DND-41 (cell line): ENCODE measurements at places on chromosomes 13 and 19.

- DNase-seq, result no peak
Measured at GRCh38 chr19:15379999-15380647, 536 bp upstream of the AKAP8 start.

GRCh38 chr13:64938660-64939059 is 2291.5 kb downstream of the PCDH9 start:
- no peak for DNase-seq

GRCh38 chr13:71830736-71831135 is 36.3 kb downstream of the DACH1 start:
- no peak for DNase-seq

GRCh38 chr19:46659151-46660007 is 1.6 kb downstream of the DACT3 start:
- no peak for DNase-seq

DNA sequence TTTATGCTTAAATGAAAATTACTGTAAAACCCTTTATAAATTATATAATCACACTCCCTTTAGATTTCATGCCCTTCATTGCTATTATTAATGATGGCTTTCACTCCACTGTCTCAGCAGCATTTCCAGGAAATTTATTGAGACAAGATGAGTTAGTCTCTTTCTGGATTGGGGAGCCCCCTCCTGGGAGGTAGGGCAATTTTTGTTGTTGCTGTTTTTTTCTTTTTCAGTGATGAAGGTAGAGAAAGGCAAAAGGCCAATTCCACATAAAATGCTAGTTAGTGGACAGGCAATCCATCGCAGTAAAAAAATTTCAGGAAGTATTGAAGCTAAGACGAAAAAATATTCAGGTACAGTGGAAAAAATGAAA is 80.2 kb downstream of the TEX26 start:
- no peak for DNase-seq

DNA sequence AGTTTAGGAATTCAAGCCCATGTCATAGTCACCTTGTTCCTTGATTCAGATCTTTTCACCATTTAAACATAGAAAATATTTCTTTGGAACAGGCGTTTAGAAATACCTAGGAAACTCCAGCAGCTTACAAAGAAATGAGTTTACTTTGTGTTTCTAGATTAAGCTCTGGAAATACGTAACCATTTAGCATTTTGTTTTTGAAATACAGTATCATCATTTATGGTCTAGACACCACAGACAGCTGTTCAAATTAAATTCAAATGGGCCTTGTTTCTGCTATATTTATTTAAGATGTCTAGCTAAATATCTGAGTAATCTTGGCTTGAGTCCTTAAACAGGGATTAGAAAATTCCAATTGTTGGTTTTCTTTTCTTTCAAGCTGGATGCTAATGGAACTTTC is 228.5 kb downstream of the NDFIP2 start:
- no peak for DNase-seq

DNA sequence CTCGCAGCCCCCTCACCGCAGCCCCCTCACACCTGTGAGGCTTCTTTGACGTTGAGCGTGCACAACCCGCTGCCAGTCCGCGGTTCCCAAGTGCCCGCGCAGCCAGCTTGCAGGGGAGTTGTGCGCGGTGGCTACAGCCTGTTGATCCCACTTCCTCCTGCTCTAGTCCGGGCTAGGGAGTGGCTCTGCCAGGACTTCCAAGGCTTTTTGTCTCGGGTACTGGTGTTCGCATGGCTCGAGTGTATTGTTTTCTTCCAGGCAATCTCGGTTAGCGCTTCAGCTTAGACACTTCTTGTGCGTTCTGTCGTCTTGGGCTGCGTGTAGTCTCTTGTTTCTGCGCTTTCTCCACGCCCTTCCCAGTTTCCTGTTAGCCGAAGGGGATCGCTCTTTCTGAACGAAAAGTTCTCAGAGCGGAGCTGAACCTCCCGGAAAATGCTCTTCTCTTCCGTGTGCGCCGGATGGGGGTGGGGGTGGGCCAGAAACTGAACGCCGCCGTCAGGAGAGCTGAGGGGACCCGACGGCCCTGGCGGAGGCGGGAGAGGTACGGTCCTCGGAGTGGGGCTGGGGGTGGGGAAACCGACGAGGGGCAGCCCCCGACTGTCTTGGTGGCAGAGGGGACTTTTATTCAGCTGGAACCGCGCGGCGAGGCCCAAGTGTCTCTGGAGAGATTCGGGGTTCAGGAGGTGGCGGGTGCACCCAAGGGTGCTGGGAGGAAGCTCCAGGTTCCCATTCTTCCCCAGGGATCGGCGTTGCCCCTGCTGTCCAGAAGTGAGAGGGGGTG is 697 bp upstream of the DGKH start:
- DNase-seq, result peak; percentile 45

DNA sequence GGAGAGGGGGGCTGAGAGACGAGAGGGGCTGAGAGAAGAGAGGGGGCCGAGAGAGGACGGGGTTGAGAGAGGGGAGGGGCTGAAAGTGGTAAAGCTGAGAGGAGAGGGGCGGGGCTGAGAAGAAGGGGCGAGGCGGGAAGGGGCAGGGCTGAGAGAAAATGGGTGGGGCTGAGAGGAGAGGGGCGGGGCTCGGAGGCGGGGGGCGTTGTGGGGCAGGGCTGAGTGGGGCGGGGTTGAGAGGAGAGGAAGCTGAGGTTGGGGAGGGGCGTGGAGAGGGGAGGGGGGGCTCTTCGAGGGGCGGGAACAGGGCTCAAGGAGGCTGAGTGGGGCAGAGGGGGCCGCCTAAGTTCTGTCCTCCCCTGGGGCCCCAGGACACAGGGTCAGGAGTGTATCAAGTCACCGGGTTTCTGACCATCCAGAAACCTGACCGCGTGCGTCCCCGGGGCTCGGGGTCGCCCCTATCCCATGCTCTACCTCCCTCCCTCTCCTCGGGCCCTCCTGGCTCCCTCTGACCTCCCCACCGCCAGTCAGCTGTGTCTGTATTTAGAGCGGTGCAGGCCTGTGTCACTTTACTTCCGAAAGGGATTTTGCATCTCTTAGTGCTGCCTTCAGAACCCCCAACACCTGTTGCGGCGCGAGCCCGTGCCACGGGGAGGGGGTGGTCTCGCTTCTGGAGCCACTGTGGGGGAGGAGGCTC is 38.6 kb upstream of the SEMA6B start:
- peak; percentile 75 for DNase-seq

GRCh38 chr13:23651887-23652286 is 81.7 kb downstream of the TNFRSF19 start:
- no peak for DNase-seq

DNA sequence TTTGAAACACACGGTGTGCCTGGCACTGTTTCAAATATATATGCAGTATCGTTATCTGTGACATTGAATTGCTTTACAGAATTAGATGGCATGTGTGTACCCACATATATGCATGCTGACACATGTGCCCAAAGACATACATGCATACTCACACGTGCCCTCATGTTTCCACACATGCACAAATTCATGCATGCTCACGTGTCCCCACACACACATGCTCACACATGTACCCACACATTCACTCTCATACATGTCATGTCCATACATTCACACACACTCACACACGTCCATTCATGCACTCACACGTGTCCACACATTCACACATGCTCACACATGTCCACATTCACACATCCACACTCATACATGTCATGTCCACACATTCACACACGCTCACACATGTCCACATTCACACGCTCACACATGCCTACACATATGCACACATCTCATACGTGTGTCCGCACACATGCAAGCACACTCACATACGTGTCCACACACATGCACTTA is 17.9 kb upstream of the C13orf46 start:
- no peak for DNase-seq

GRCh38 chr19:18910010-18910409 is 9.2 kb downstream of the COPE start:
- no peak for DNase-seq

DNA sequence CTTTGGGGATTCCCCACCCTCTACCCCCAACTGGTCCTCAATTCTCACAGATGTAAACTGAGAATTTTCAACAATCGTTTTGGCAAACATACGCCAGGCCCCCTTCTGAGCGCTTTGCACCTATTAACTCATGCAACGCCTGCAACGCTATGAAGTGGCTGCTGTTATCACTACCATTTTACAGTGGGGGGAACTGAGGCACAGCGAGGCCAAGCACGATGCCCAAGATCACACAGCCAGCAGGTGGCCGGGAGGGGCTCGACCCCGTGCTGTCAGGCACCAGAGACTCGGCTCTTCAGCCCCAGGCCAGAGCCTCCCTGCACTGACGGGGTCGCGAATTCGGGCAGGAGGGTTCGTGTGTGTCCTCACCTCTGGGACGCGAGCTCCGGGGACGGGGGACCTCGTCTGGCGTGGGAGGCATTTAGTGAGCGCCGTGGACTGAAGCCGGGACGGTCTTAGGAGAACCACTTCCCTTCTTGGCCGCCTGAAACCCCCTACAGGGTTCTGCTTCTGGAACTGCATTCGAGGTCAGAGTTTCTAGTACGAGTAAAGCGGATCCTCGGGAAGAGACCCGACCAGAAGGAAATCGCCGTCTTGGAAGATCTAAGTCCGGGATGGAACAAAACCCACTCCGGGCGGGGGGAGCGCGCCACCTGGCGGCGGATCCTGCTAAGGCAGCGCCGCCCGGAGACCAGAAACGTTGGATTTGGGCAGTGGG is 21.0 kb downstream of the ZNF114 start:
- peak; percentile 51 for DNase-seq

GRCh38 chr13:69069554-69070133 is 1038.0 kb upstream of the ATXN8OS start:
- no peak for DNase-seq

DNA sequence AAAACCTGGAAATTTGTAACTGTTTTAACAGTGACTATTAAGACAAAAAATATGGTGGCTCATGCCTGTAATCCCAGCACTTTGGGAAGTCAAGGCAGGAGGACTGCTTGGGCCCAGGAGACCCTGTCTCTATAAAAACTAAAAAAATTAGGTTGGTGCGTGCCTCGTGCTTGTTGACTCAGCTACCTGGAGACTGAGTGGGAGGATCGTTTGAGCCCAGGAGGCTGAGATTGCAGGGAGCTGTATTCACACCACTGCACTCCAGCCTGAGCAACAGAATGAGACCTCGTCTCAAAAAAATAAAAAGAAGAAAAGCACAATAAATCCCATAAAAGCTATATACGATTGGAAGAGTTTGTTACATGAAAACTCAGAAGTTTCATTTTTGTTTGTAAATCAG is 23.7 kb downstream of the KLF5 start:
- DNase-seq, result no peak

GRCh38 chr19:35793381-35794165 is 18.2 kb downstream of the ARHGAP33 start:
- no peak for DNase-seq

DNA sequence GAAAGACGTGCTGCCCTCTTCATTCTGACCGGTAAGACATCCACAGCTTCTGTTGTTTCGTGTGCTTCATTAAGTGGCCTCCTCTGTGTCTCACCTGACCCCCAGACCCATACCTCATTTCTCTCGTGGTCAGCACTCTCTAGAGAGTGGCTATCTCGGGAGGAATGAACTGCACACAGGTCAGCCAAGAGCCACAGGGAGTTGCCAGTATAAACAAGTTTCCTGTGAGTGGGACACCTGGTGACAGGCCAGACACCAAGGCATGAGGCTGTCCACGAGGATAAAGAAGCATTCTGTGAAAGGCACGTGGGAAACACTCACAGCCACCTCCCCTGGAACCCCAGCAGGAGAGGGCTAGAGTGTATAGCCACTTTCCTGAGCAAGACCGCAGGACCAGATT is 115.8 kb downstream of the NUFIP1 start:
- DNase-seq, result no peak

- DNase-seq, result no peak
Measured at GRCh38 chr13:60318186-60318585, 78.8 kb upstream of the TDRD3 start.

GRCh38 chr13:28147495-28147894 is 9.2 kb downstream of the PAN3 start:
- no peak for DNase-seq

- peak; percentile 68 for DNase-seq
Measured at GRCh38 chr13:31160857-31161556, 697 bp downstream of the HSPH1 start.

DNA sequence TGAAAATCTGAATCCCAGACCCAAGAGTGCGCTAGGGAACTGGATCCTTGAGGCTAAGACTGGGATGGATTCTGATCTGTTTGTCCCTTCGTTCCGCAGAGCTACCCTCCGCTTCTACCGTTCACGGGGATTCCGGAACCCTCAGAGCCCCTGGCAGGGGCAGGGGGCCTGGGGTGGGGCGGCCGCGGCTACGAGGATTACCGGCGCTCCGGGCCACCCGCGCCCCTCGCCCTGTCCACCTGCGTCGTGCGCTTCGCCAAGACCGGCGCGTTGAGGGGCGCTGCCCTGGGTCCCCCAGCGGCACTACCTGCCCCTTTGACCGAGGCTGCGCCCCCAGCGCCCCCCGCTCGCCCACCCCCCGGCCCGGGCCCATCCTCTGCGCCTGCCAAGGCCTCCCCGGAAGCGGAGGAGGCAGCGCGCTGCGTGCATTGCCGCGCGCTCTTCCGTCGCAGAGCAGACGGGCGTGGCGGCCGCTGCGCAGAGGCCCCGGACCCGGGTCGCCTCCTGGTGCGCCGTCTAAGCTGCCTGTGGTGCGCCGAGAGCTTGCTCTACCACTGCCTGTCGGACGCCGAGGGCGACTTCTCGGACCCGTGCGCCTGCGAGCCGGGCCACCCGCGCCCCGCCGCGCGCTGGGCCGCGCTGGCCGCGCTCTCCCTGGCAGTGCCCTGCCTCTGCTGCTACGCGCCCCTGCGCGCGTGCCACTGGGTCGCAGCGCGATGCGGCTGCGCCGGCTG is 7.1 kb downstream of the SPRED3 start:
- no peak for DNase-seq

GRCh38 chr13:56687131-56687530 is 453.6 kb upstream of the PRR20A start:
- no peak for DNase-seq

GRCh38 chr13:49454388-49455006 is 10.4 kb downstream of the SETDB2 start:
- no peak for DNase-seq

GRCh38 chr13:111494641-111495040 is 174.2 kb downstream of the TEX29 start:
- no peak for DNase-seq

- peak; percentile 45 for DNase-seq
Measured at GRCh38 chr19:1025960-1026782, at the start of gene CNN2. Gene CNN2 (plus strand): TSS chr19:1026608. CDS start chr19:1026662, 54 bp downstream.

- no peak for DNase-seq
Measured at GRCh38 chr19:8340341-8341096, 2.5 kb downstream of the KANK3 start.
